Activated CD4-positive, alpha-beta T cell treated with anti-CD3 and anti-CD28 coated beads, Interleukin-10, Interleukin-2, amounts not matched to agents 100 ng/mL and 50 ng/mL, durations not matched to agents 16 hours and 8 hours (primary cell): ENCODE measurements at places on chromosomes 7 and 10.

DNA sequence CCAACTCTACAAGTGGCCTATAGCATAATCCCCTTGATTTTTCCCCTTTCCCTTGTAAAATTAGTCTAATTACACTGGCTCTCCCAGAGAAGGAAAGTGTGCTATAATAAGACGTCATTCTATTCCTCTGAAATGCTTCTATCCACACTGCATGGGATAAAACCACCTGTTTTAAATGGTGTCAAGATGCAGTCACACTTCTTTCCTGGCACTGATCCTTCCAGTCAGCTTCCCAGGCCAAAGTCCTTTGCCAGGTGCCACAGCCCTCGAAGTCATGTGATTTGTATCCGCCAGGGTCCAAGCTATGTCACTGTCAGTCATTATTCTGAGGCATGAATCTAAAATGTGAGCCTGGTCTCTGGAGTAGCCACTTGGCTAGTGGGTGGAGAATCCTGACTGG is 169.0 kb upstream of the KIAA1217 start:
- no peak for DNase-seq

DNA sequence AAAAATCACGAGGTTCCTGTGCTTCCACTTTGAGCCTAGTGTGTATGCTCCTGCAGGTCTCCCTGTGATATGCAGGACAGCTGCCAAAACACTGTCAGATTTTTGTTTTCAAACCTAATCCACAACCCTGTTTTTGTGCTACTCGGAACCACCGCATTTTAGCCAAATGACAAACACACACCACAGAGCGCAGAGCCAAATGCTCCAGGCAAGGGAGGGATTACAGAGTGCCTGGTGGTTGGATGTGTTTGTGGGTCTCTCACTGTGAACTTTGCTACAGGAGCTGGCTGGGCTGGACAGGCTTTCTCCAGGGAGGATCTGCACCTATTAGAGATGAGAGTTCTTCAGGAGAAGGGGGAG is 5.7 kb upstream of the RBM28 start:
- DNase-seq, result no peak

GRCh38 chr10:30155401-30155800 is 96.0 kb upstream of the JCAD start:
- peak; percentile 36 for DNase-seq

- no peak for DNase-seq
These were observed 66.8 kb downstream of the MINDY4 start for GRCh38 chr7:30838008-30838407.

DNA sequence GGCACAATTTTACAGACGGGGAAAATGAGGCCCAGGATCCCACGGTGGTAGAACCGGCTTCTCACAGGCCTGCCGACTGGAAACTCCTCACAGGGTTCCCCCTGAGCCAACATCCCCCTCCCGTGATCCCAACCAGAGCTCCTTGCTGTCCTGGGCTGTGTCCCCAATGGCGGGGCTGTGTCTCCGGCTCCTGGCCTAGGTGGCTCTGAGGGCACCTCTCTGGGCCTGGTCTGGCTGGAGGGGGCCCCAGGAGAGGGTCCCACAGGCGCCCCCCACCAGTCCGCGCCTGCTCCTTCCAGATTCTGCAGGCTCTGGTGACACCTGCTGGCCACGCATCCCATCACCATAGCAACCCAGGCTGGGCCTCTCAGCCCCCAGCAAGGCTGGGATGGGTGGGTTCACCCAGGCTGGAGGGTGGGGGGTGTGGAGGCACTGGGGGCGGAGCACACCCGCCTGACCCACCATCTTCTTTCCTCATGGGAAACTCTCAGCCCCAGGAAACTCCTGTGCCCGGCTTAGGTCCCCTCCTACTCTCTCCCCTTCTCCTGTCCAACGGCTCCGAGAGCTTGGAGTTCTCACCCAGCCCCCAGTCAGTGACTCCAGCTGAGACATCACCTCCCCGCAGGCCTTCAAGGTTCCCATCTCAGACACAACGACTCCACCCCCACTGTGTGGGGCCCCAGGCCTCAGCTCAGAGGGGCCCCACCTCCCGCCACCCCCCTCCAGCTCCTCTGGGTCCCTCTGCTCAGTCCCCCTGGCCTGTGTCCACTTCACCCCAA is 27.1 kb upstream of the TNRC18 start:
- DNase-seq, result peak; percentile 31

- peak; percentile 75 for DNase-seq
These were observed 5.1 kb upstream of the MYL7 start for GRCh38 chr7:44145969-44146911.

- DNase-seq, result no peak
These were observed 282.1 kb downstream of the ARHGAP12 start for GRCh38 chr10:31646519-31646918.

GRCh38 chr10:34104829-34105572 is 710.1 kb downstream of the PARD3 start:
- DNase-seq, result no peak

DNA sequence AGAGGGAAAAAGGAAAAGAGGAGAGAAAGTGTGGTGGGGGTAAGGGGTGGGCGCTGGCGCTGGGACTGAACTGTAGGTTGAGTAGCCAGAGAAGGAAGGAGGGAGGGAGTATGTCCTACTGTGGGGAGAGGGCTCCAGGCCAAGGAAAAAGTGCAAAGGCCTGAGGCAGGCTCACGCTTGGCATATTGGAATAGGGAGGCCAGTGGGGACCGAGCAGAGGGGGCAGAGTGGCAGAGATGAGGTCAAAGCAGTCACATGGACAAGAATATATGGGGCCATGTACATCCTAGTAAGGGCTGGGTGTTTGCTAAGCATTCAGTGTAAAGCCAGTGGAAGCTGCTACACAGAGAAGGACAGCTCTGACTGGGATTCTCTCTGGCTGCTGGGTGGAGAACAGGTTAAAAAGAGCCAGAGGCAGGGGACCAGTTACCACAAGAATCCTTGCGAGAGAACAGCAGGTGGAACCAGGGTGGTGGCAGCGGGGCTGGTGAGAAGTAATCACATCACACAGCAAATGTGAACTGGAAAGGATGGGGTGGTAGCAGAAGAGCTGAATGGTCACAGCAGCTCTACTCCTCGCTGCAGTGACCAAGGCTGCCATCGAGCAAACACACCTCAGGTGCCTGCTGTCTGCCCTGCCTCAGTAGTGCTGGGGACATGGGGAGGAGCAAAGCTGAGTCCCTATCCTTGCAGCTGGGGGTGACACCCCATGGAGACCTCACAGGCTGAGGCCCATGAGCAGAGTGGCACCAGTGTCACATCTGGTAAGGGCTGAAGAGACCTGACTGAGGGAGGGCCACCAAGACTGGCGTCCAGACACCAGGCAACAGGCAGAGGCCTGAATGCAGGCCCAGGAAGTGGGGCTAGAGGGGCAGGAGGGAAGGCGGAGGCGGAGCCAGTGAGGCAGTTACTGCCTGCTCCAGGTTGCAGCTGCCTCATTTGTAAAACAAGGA is 39.5 kb downstream of the FAM53B start:
- no peak for DNase-seq
